Amygdala (tissue), 56 donors: ENCODE measurements at places on chromosomes 1 and 21.

- no peak for DNase-seq
These were observed 59.1 kb downstream of the URB2 start for GRCh38 chr1:229685149-229685548.

DNA sequence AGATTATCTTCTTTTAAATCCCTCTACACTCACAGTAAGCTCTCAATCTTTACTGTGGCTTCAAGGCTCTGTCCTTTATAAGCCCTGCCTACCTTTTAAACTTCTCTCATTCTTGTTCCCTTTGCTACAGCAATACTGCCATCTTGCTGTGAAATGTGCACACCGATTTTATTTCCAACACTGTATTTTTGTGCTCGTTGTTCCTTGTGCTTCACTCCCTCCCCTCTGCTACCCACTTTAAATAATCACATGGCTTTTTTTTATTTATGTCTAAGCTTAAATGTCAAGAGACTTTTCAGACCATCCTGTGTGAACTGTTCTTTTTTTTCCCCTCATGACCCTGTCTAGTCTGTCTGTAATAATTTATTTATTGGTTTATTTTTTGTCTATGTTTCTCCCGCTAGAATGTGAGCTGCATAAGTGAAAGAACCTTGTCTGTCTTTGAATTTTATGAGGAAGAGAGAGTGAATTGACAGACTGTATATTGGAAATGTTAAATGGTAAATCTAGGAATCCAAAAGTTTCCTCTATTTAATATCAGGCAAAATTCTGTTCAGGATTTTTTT lies 45.7 kb downstream of the ABCD3 start:
- DNase-seq: no peak

GRCh38 chr1:118986555-118987467 lies 1.3 kb downstream of the TBX15 start:
- DNase-seq: no peak

DNA sequence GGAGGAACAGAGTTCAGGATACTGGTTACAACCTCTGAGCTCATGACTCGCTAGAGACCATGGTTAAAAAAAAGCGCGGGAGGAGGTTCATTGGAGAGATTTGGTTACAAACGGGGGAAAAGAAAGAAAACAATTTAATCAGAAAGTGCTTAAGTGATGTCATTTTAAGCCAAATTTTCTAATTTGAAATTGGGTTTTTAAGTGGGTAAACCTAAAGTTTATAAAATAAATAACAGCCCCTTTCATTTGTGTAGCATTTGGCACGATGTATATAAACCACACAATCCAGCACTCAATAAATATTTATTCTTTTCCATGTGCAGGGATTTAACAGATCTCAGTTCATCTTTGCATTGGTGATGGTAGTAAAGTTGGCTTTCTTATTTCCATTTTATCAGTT lies 7.0 kb upstream of the DPT start:
- DNase-seq: no peak
